ENCODE measurements at places on chromosomes 5 and 9. TPM values are rescaled to one million over a fixed set of nuclear protein-coding genes. Genes with fewer than 3 reads are reported as not detected.

Gene BTNL3
- total RNA-seq, result not detected

Gene PCDHA5
- total RNA-seq, result 0.66 TPM

Gene ERP44
- total RNA-seq, result 15.0 TPM

DNA sequence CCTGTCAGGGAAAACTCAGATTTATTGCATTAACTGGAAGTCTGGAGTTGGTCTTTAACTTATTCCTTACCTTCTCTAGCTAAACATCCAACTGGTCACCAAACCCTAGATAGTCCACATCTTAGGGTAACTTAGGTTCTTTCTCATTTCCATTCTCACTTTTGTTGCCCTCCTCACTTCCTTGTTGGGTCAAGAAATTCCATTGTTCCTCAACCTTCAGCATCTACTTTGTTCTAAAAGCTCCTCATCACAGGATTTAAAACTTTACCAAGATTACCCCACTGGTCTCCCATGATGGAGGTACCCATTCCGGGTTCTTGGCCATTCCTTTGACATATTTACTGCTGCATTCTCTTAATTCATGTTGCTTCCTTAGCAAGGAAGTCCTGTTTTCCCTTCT lies 32.1 kb downstream of the PTTG1 start:
- H3K4me1 ChIP-seq, result no peaks in the 10 kb centered on the region
- no peak overlapping the region for H3K4me3 ChIP-seq
- H3K36me3 ChIP-seq, result no peaks in the 10 kb centered on the region
- DNase-seq, result no peak

DNA sequence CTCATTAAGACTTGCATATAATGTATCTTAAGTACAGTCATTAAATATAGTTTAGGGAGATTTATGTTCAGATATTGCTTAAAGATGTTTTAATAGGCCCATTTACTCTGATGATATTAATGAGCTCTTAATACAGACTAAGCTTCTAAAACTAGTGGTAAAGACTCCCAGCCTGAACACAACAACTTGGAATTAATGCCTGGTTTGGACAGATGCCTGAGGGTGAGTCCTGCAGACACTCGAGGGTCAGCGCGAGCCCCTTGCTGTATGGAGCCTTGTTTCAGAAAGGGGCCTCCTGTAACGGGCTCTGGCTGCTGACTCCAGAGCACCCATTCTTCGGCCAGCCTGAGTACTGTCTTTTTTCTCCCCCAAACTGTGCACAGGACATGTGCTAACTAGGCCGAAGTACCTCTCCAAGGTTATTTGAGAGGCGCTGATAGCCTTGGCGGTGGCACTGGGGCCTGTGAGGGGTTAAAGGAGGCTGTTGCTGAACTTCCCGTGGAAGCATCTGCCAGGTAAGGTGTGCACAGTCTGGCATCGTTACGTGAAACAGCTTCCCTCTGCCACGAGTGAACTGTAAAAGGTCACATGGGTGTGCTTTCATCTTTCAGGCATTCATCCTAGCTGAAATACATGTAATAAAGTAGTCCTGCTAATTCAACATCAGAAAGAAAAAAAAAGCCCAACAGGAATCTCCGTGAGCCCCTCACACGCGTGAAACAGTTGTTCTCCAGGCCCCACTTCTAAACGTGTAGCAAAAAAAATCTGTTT lies 113.4 kb downstream of the MVB12B start:
- H3K27ac ChIP-seq, result peak overlapping the region; percentile 49
- H3K4me1 ChIP-seq, result no peaks in the 10 kb centered on the region
- H3K27me3 ChIP-seq, result no peaks in the 10 kb centered on the region
- no peaks in the 10 kb centered on the region for H3K36me3 ChIP-seq
- no peak for DNase-seq

GRCh38 chr9:114677418-114677817 lies 4.6 kb downstream of the TEX48 start:
- H3K27ac ChIP-seq, result no peak overlapping the region
- no peak overlapping the region for H3K4me3 ChIP-seq
- no peaks in the 10 kb centered on the region for H3K27me3 ChIP-seq
- no peaks in the 10 kb centered on the region for H3K36me3 ChIP-seq

- H3K27me3 ChIP-seq, result peaks cover 6% of the 10 kb centered on the region
- no peak overlapping the region for H3K27ac ChIP-seq
- H3K36me3 ChIP-seq, result no peaks in the 10 kb centered on the region
- no peak overlapping the region for H3K4me3 ChIP-seq
These were observed 5.2 kb downstream of the DOCK8 start for GRCh38 chr9:219670-220365.

Data from tibial nerve (tissue), 4 donors.